Body of pancreas (tissue), 4 donors: ENCODE measurements at places on chromosomes 2 and 18.

GRCh38 chr2:171309455-171310286 lies 124.1 kb downstream of the METTL8 start:
- DNase-seq, result no peak

GRCh38 chr2:236663287-236664101 lies 93.9 kb downstream of the ACKR3 start:
- DNase-seq, result peak; percentile 30

DNA sequence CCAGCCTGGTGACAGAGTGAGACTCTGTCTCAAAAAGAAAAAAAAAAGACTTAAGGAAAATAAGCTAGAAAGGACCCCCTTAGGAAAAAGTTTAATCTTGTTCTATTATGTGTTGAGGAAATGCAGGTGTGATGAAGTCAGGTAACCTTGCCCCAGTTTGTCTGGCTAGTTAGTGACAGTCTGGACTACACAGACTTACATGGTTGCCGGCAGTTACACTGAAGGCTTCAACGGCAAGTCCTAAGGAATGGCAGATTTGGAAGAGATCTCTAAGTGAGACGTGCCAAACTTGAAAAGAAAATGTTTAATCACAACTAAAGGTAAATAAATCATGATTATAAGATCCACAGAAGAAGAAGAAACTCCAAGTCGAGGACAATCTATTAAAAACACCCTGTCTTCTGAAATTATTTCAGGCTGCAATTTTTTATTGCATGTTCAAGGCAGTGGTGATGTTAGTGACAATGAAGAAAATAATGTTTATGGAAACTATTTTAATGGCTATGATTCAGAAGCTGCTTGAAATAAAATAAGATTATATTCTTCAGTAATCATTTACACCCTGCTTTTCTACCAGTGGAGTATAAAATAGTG lies 84.2 kb downstream of the TTC27 start:
- no peak for DNase-seq

DNA sequence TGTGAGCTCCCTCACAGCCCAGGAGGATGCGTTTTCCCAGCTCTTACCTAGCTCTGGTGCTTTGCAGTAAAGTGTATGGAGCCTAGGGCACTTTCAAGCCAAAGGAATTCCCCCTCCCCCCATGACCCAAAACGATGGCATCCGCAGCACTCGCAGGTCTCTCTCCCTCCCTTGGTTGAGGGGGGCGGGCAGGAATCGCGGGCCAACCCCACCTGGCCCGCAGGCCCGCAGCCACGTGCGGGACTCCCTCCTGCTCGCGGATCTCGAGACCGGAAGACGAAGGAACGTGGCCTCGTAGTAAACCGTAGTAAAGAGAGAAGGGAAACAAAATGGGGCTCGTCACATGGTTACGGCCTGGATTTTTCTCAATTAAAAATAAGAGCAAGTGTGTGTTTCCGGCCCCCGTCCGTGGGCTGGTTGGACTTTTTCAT lies 8.5 kb downstream of the IRS1 start:
- peak; percentile 73 for DNase-seq

DNA sequence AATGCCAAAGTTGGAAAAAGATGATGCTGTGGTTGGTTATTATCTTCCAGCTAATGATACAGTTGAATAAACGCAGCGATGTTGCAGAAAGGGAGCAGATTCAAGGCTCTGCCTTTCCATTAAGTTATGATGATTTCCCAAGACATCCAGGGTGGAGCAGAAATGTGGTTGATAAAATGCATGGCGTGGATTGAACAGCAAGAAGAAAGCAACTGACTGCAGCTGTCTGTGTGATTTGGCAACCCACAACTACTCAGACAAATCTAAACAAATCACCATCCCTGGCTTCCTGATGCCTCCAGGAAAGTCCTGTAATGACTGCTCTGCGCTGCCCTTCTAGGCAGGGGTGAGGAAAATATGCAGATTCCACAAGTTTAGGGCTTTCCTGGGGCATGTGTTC lies 166.3 kb downstream of the NRP2 start:
- no peak for DNase-seq

DNA sequence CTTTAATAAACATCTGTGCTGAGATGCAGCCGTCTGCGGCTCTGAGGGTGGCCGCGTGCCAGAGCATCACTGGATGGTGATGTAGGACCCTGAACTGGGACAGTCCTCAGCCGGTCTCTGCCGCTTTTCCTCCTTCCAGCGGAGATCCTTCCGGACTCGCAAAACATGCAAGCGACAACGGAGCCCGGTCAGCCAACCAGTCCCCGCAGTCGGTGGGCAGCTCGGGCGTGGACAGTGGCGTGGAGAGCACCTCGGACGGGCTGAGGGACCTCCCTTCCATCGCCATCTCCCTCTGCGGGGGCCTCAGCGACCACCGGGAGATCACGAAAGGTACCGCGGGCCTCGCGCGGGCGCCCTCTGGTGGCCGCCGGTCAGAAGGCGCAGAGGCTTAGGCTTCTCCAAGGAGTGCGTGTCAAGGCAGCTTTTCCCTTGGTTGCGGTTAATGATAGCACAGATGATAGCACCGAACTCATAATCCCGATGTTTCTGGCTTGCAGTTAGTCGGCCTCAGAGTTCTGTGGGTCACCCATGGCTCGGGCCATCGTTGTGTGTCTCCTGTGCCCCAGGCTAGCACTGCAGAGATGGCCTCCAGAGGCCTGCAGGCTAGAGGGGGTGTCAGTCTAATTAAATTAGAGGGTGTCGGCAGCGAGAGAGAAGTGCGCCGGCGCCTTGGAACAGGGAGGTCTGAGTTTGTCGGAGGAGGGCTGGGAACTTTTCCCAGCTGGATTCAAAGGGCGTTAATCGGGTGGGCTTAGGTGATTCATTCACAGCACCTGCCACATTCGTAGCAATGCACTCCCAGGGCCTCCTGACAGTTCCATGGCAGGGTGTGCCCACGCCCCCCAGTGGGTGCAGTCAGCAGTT lies 38.5 kb downstream of the LPIN1 start:
- peak; percentile 56 for DNase-seq

- DNase-seq, result no peak
Observed at GRCh38 chr2:190959911-190960788, 53.8 kb downstream of the STAT1 start.

- DNase-seq, result no peak
Observed at GRCh38 chr2:44107086-44107740, 61.5 kb upstream of the PPM1B start.

- DNase-seq, result no peak
Observed at GRCh38 chr2:95301876-95302641, 4.9 kb downstream of the KCNIP3 start.

DNA sequence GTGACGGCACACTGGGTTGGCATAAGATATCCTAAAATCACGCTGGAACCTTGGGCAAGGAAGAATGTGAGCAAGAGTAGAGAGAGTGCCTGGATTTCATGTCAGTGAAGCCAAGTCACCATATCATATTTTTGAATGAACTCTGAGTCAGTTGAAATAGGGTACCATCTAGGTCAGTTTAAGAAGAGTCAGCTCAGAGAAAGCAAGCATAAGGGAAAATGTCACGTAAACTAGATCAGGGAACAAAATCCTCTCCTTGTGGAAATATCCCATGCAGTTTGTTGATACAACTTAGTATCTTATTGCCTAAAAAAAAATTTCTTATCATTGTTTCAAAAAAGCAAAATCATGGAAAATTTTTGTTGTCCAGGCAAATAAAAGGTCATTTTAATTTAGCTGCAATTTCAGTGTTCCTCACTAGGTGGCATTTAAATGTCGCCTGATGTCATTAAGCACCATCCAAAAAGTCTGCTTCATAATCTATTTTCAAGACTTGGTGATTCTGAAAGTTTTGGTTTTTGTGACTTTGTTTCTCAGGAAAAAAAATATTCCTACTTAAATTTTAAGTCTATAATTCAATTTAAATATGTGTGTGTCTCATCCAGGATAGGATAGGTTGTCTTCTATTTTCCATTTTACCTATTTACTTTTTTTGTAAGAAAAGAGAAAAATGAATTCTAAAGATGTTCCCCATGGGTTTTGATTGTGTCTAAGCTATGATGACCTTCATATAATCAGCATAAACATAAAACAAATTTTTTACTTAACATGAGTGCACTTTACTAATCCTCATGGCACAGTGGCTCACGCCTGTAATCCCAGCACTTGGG lies 19.6 kb downstream of the RSAD2 start:
- no peak for DNase-seq

DNA sequence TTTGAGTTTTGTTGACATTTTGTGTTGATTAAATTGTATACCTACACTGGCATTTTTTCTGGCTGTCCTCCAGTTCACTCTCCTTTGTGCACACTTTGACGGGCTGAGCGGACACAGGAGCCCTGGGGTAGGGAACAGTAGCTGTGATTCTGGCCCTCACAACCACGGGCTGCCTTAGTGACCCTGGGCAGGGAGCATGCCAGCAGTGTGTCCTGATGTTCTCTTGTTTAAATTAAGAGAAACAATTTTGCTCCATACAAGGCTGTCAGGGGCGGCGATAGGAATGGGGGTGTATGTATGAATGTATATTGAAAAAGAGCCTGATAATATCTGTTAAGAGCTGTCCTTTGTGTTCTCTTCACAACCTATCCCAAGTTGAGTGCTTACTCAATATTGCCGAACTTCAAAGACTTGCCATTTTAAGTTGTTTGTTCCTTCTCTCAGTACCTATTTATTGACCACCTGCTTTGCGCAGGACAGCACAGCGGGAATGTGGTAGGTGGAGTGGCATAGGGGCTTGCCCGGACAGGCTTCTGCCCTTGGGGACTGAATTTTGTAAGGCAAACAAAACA lies 103.7 kb upstream of the EML6 start:
- DNase-seq, result no peak

- no peak for DNase-seq
Observed at GRCh38 chr2:5735521-5735861, 43.3 kb downstream of the SOX11 start.

GRCh38 chr18:56161566-56162260 lies 476.7 kb downstream of the TXNL1 start:
- DNase-seq, result peak; percentile 29

GRCh38 chr2:216279031-216279430 lies 93.3 kb downstream of the MARCHF4 start:
- no peak for DNase-seq

- no peak for DNase-seq
Observed at GRCh38 chr2:160061944-160062291, 497 bp downstream of the PLA2R1 start.

DNA sequence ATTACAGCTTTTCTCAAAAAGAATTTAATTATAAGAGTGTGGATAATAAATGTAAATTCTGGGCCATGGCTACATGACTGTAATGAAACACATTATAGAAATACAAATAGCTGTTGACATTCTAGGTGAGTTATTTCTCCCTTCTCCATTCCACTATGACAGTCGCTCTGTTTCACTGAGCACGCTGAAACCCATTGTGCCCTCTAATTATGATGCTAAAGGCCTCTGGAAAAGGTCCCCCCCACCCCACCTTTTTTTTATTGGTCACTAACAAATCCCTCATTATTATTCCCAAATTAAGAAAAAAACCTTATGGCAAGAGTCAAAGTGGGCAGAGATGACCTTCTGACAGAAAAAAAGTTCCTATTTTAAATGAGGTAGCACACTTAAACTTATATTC lies 285.0 kb upstream of the SIX3 start:
- DNase-seq, result no peak

DNA sequence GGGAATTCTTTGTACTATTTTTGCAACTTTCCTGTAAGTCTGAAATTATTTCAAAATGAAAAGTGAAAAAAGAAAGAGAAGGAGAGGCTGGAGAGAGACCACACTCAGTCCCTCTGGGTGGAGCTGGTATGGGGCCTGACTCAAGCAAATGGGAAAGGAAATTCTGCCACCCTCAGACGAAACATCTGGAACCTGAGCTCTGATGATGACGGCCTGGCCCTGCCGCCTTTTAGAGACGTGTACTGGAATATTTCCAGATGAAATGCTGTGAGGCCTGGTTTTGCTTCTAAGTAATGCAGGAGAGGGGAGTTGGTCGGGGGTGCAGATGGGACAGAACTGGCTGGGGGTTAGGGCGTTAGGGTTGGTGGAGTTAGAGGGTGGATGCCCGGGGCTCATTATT lies 57.4 kb upstream of the GLI2 start:
- no peak for DNase-seq

- DNase-seq, result no peak
Observed at GRCh38 chr2:10777111-10777841, 35.3 kb downstream of the PDIA6 start.

GRCh38 chr2:124026503-124026902 lies 1.4 kb downstream of the CNTNAP5 start:
- no peak for DNase-seq

DNA sequence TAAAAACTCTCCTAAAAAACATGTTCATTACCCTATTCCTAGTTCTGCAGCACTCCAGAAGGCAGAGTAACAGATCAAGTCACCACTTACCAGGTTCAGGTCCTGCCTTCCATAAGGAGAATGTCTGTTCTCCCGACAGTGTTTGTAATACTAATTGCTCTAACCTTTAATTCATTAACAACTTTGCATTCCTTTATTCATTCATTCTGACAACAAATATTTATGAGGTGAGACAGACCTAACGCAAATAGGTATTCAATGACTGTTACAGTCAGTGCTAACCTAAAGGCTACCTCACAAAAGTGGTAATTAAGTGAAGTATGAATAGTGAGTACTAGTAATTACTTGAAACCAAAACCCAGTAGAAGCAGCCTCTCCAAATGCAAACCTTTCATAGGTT lies 224.0 kb downstream of the AFF3 start:
- no peak for DNase-seq

DNA sequence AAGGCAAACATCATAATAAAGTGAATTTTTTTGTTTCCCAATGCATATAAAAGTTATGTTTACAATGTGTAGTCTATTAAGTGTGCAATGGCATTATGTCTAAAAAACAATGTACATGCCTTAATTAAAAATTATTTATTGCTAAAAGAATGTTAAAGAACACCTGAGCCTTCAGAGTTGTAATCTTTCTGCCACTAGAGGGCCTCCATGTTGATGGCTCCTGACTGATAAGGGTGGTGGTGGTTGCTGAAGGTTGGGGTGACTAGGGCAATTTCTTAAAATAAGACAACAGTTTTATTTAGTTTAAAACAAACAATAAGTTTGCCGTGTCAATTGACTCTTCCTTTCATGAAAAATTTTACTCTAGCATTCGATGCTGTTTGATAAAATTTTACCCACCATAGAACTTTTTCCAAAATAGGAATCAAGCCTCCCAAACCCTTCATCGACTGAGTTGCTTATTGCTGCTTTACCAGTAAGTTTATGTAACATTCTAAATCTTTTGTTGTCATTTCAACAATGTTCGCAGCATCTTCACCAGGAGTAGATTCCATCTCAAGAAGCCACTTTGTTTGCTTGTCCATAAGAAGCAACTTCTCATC lies 32.3 kb downstream of the MAP3K2 start:
- DNase-seq, result no peak
